Omental fat pad (tissue), 4 donors: ENCODE measurements at places on chromosomes 12 and 14.

- DNase-seq: no peak
Measured at GRCh38 chr14:101128478-101129321, 225.2 kb upstream of the RTL1 start.

GRCh38 chr14:69323266-69323998, 63.5 kb downstream of the GALNT16 start:
- DNase-seq: no peak

DNA sequence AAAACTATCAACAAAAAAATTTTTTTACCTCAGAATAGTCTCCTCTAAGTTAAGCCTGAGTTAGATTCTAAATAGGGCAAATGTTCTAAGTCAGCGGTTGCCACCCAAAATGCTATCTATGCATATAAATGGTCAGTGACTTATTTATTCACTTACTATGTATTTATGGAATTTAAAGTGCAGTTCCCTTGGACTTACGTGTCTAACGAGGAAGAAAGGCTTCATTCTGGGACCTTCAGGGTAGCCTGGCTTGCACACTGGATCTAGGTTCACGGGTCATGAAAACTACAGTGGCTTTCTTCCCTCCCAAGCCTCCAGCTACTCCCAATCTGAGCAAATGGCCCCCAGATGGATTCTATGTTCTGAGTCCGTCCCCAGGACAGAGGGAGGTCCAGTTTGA, 77.1 kb downstream of the ARF6 start:
- no peak for DNase-seq

DNA sequence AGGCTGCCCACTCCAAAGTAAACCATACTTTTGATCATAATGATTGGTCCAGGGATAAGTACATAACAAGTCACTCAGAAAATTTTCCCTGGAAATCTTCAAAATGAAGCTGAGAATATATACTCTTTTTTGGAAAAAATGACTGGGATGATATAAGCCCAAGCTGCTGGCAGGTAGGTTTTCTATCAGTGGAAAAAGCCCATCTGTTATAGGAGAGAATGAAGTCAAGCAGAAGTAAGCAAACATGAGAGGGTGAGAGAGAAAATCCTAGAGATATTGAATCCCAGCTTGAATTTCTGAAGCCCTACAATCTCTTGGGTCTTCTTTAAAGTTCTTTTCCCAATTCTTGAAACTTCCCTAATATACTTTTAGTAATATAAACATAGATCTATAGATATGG, 37.3 kb upstream of the ZDHHC17 start:
- no peak for DNase-seq

- DNase-seq: no peak
Measured at GRCh38 chr14:65414961-65415589, 2.5 kb downstream of the FUT8 start.

DNA sequence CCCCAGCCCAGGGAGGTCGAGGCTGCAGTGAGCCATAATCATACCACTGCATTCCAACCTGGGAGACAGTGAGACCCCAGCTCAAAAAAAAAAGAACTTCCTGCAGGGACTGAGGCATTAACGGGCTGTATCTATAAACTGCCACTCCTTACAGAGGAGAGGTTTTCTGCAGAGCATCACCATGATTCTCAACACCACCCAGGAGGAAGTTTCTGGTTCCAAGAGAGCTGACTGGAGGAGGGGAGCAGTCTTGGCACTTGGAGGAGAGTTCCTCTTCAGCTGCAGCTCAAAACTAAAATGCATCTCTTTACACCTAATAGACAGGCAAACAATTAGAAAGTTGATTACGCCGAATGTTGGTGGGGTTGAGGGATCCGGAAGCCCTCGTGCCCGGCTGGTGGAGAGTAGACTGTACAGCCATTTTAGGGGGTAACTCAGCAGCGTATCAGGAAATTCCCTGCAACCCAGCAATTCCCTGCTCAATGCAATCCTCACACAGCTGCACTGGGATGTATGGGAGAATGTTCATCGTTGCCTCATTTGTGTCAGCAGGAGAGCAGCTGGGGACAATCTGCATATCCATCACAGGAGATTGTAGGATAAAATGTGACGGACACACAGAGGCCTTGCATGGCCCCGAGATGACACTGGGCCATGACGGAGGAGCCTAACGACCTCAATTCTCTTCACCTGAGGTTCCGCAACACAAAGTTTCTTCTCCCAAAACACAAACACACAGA, 36.6 kb downstream of the ACTN1 start:
- no peak for DNase-seq

DNA sequence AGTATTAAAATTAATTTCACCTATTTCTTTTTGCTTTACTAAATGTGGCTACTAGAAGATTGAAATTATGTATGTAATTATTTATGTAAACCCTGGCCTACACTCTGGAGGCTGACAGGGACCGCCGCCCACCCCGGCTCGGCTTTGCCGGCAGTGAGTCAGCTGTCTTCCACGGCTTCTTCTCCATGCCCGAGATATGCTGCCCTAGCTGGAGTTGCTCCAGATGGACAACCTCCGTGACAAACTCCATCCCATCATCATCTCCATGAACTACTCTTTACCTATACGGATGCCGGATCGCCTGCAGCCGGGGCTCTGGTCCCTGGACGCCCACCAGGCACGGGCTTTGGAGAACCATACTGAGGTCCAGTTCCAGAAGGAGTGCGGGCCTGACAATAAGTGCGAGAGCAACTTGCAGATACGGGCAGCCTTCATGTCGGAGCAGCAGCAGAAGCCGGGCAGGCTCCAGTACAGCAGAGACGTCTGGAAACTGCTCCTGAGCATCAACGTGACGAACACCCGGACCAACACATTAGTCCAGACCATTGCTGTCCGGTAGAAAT, 86.9 kb upstream of the NID2 start:
- DNase-seq: no peak

DNA sequence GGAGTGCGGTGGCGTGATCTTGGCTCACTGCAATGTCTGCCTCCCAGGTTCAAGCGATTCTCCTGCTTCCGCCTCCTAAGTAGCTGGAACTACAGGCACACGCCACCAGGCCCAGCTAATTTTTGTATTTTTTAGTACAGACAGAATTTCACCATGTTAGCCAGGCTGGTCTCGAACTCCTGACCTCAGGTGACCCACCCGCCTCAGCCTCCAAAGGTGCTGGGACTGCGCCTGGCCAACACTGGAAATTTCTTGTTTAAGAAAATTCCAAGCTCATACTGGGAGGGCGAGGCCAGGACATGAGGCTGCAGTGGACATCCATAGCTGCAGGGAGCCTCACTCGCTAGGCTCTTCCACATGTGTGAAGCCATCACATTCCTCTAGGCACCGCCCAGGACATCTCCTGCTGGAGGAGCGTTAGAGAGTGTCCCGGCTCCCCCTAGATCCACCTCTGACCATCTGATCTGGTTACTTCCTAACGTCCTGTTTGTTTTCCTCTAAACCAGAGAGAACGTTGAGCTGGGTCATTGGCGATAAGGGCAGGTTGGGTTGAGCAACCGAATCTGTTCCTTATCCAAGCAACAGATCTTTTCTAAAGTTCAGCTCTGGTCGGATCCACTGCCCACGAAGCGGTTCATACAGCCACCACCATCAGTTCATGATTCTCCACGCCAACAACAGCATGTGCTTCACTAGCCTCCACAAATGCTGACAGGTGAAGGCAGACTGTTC, 108.2 kb upstream of the MED13L start:
- DNase-seq: no peak

DNA sequence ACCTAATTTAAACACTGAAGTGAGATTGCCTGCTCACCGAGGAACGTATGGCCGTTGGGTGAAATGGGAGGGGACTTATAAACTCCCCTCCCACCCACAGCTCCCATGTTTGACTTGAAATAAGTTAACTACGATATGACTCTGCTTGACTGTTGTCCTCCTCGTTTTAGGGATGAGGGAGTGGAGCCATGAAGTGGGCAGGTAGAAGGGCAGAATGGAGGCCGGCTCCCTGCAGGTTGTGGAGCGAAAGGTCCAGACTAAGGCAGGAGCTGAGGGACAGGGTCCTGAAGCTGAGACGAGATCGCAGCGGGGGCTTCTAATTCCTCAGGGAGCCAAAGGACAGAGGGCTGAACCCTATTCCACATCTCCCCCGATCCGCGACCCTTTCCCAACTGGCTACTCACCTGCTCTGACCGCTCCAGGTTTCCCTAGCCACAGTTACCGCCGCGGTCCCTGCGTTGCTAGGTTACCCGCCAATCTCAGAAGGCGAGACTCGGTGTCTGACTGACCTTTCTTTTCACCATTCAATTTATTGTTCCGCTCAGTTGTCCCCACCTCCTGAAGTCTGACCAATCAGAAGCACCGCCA, 577 bp upstream of the TPCN1 start:
- DNase-seq: no peak

DNA sequence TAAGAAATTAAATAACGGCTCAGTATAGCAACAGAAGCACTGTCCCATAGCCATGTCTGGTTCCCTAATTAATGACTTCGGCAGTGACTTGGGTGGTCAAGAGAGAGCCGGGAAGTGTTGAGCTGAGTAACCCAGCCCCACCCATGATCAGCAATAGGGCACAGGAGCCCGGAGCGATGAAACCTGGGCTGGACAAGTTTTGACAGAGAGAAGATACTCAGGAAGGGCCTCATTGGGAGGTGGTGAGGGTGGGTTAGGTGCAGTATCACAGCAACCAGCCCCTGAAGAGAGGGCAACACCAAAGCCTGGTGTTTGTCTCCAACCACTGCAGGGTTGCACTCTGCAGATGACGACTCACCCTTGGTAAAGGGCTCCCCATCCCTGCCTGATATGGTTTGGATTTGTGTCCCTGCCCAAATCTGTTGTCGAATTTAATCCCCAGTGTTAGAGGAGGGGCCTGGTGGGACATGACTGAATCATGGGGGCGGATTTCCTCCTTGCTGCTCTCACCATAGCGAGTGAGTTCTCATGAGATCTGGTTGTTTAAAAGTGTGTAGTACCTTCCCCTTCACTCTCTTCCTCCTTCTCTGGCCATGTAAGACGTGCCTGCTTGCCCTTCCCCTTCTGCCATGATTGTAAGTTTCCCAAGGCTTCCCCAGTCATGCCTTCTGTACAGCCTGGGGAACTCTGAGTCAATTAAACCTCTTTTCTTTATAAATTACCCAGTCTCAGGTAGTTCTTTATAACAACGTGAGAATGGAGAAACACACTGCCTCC, 124.9 kb upstream of the MED13L start:
- no peak for DNase-seq

DNA sequence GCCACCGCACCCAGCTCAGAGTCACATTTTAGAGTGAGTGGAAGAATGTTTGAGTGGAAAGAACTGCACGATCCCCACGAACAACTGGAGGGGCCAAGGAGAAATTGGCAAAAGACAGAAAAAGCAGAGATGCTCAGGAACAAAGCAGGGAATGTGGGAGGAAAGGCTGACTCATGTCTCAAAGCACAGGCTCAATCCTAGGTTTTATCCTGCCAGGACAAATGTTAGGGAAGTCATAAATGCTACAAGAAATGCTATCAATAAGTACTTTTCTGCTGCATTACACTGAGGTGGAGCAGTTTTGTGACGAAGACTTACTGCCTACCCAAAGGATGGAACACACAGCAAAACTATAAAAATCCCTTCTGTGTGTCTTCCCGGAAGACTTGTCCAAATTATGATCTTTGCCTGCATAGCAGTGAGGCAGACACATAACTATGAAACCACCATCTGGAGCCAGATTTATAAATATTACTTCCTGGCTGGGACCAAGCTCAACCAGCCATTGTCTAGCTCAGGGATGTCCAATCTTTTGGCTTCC, 26.7 kb downstream of the NIN start:
- DNase-seq: no peak

DNA sequence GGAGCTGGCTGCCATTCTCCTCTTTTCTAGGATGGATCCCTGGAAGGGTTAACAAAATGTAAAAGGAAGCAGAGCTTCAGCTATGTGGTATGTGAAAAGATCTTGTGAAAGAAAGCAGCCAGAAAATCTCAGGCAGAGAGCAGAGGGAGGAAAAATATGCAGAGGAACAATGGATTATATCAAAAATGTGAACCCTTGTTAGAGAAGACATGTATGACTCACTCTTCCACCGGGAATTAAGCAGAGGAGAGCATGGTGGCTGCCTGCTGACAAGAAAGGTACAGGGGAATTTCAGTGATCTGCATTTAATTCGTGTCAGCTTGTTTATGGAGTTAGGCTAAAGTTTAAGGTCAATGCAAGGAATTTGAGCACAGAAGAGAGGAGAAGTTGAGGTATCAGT, 46.3 kb downstream of the KCNA1 start:
- no peak for DNase-seq

GRCh38 chr12:13097491-13098011, 5.9 kb downstream of the GSG1 start:
- no peak for DNase-seq

GRCh38 chr14:31124197-31124596, 83.4 kb downstream of the HECTD1 start:
- DNase-seq: no peak

GRCh38 chr12:91685917-91686316, 459.7 kb downstream of the BTG1 start:
- no peak for DNase-seq

DNA sequence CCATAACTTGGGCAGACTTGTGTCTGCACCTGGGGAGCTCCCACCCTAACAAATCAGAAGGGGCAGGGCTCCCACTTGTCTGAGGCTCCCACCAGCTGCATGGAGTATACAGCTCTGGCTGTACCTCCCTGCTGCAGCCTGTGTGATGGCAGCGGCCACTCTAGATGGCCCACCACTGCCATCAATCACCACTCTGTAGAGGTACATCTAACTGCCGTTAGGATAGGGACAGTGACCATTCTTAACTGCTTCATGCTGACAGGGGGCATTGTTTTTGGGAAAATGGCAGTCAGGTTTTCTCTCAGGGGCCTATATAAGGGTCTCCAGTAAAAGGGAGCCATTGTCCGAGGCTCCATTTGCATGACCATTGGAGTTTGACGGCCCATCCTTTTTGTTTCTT, 42.2 kb downstream of the HSD17B6 start:
- no peak for DNase-seq

- DNase-seq: no peak
Measured at GRCh38 chr12:509500-509899, 49.8 kb downstream of the B4GALNT3 start.

DNA sequence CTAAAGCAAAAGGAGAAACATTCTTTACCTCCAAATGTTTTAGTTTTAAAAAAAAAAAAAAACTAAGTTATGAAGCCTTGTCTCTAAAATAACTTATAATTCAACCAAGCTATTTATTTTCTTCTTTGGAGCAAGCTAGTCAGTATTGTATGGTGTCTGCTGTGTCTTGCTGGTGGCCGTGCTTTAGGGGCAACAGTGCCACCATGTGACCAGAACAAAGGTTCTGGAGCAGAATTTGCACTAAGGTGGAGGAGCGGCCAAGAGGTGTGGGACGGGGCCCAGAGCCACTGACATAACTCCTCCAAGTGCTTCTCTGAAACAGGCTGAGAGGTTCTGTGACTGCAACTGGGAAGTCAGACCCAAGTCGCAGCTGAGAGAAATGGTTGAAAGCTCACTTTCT, 4.5 kb downstream of the FICD start:
- no peak for DNase-seq

- DNase-seq: no peak
Measured at GRCh38 chr12:1829306-1829900, 9.0 kb downstream of the LRTM2 start.
